ENCODE measurements at places on chromosomes 7 and 10.

GRCh38 chr10:63013755-63014154 lies 119.4 kb upstream of the NRBF2 start:
- no peak overlapping the region for H3K4me3 ChIP-seq
- H3K27me3 ChIP-seq, result no peaks in the 10 kb centered on the region
- no peak for DNase-seq

- H3K27me3 ChIP-seq, result no peaks in the 10 kb centered on the region
- no peaks in the 10 kb centered on the region for H3K4me1 ChIP-seq
- H3K36me3 ChIP-seq, result no peaks in the 10 kb centered on the region
- no peak overlapping the region for H3K4me3 ChIP-seq
- DNase-seq, result no peak
Observed at GRCh38 chr10:113780681-113781250, 29.3 kb downstream of the PLEKHS1 start.

GRCh38 chr7:37833818-37834146 lies 14.6 kb upstream of the NME8 start:
- H3K4me3 ChIP-seq, result no peak overlapping the region
- no peaks in the 10 kb centered on the region for H3K27me3 ChIP-seq
- H3K4me1 ChIP-seq, result no peaks in the 10 kb centered on the region
- H3K27ac ChIP-seq, result no peak overlapping the region
- DNase-seq, result no peak
- no peaks in the 10 kb centered on the region for H3K36me3 ChIP-seq

DNA sequence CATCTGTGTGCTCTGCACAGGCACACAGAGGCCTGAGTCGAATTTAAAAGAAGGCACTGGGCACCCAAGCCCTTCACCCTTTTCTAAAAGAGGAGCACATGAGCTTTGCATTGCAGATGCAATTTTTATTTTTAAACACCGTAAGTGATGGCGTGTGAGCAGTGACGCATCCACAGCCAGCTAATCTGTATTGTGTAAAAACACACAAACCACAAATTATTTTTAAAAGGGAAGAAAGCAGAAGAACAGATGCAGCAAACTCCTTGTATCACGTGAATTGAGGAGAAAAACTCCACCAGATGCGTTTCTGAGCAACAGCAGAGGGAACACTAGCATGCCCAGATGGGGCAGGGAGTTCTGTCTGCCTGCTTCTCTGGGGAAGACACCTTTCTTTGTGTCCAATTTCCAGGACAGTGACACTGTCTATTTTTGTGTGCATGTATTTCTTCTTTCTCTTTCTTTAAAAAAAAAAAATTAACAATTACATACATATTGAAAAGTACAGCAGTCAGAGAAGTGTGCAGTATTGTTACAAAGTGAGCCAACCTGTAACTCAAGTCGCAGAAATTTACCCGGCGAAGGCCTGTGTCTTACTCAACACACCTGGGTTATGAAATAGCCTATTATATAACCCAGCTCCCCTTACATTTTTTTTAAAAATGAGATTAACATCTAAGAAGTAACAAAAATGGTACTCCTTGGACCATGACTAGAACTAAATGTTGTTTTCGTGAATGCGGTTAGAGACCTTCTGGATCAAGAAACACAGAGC lies 39.2 kb downstream of the EEPD1 start:
- no peaks in the 10 kb centered on the region for H3K27me3 ChIP-seq
- peaks cover 7% of the 10 kb centered on the region for H3K4me1 ChIP-seq
- H3K27ac ChIP-seq, result no peak overlapping the region
- no peaks in the 10 kb centered on the region for H3K36me3 ChIP-seq
- DNase-seq, result no peak

DNA sequence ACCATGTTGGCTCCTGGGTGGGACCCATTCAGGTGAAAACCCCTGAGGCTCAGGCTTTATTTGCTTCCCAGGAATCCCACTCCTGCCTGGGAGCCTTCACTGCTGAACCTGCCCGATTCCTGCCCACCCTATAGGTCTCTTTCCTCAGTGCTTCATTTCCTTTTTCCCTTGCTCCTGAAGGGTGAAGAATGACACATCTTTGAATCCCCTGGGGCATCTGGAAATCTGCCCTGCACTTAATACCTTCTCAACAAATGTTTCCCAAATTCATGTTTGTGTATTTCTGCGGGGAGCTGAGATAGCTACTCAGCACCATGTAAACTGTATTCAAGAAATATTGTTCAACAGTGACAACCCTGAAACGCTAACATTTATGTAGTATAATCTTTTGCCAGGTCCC lies 10.3 kb upstream of the PCBD1 start:
- no peaks in the 10 kb centered on the region for H3K36me3 ChIP-seq
- H3K4me1 ChIP-seq, result peaks cover 3% of the 10 kb centered on the region
- no peak for DNase-seq
- no peak overlapping the region for H3K27ac ChIP-seq
- no peak overlapping the region for H3K4me3 ChIP-seq

DNA sequence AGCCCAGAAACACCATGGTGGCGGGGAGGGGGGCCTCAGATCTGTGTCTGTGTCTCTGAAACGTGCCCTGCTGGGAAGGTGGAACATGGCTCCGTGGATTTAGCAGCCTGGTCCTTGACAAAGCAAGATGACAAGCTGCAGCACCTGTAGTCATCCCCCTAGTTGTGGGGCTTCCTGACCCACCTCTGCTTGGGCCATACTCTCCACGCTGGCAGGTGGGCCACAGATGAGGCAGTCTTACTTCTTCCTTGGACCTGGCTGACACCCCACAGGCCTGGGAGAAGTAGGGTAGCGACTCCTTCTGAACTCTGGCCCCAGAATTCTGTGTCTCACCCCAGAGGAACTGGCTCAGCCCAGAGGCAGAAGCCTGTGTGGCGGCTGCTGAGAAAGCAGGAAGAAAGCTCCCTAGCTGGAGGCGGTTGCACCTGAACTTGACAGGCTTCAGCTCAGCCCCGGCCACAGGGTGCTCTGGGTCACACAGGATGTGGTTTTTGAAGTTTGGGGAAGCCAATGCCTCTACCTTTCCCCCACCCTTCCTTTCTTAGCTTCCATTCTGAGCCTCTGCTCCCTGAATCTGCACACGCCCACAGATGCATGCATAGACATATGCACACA lies 113.9 kb downstream of the ABLIM1 start:
- H3K4me3 ChIP-seq, result no peak overlapping the region
- no peaks in the 10 kb centered on the region for H3K36me3 ChIP-seq
- H3K27ac ChIP-seq, result no peak overlapping the region
- DNase-seq, result no peak

DNA sequence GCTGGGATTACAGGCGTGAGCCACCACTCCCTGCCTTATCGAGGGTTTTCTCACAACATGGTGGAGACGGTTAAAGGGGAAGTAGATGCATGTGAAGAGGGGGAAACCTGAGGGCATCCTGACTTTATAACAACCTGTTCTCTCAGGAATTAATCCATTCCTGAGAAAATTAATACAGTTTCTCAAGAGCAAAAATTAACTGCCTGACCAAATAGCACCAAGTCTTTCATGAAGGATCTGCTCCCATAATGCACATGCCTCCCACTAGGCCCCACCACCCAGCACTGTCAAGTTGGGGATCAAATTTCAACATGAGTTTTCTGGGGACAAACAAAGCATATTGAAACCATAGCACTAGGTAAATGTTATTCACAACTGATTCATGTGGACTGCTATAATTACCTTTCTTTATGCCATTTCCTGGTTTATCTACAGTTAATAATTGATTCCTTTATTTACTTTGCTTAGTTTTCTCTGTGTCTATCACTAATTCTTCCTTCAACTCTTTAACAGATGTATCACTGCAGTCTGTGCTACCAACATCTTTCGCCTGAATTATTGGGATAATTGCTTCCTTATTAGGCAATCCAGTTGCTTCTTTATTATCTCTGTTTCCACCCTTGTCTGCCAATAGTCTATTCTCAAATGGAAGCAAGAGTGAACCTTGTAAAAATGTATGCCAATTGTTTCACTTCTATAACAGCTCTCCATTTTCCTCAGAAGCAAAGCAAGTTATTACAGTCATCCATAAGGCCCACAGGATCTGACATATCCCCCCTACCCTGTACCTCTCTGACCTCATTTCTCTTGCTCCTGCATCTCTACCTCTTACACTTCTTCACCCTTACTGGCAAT lies 12.9 kb upstream of the MICU1 start:
- no peaks in the 10 kb centered on the region for H3K36me3 ChIP-seq
- no peak overlapping the region for H3K4me3 ChIP-seq
- DNase-seq, result no peak
- no peak overlapping the region for H3K27ac ChIP-seq

GRCh38 chr10:7457478-7458316 lies 46.9 kb upstream of the SFMBT2 start:
- DNase-seq, result no peak
- H3K27me3 ChIP-seq, result no peaks in the 10 kb centered on the region
- H3K4me3 ChIP-seq, result no peak overlapping the region
- no peaks in the 10 kb centered on the region for H3K4me1 ChIP-seq

DNA sequence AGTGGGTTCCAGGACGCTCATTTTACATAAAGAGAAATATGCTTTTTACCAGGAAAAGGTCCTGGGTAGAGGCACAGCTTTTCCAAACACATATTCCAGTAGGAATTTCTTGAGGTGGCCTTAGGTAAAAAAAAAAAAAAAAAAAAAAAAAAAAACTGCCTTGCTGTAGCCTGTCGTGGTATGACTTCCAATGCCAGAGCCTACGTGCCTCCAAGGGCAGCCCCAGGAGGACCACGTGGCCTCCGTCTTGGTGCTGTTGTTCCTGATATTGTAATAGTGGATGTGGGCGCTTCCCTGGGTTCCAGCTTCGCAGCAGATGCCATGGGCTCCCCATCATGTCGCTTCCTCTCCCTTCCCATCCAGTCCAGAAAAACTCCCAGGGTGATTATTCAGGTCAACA lies 49.3 kb downstream of the PRKAG2 start:
- DNase-seq, result no peak
- H3K4me1 ChIP-seq, result no peaks in the 10 kb centered on the region
- H3K36me3 ChIP-seq, result no peaks in the 10 kb centered on the region
- no peak overlapping the region for H3K27ac ChIP-seq

- H3K4me3 ChIP-seq, result no peak overlapping the region
- DNase-seq, result no peak
- no peaks in the 10 kb centered on the region for H3K36me3 ChIP-seq
- H3K27me3 ChIP-seq, result no peaks in the 10 kb centered on the region
- H3K4me1 ChIP-seq, result no peaks in the 10 kb centered on the region
Observed at GRCh38 chr10:51667678-51668335, 31.6 kb downstream of the CSTF2T start.

DNA sequence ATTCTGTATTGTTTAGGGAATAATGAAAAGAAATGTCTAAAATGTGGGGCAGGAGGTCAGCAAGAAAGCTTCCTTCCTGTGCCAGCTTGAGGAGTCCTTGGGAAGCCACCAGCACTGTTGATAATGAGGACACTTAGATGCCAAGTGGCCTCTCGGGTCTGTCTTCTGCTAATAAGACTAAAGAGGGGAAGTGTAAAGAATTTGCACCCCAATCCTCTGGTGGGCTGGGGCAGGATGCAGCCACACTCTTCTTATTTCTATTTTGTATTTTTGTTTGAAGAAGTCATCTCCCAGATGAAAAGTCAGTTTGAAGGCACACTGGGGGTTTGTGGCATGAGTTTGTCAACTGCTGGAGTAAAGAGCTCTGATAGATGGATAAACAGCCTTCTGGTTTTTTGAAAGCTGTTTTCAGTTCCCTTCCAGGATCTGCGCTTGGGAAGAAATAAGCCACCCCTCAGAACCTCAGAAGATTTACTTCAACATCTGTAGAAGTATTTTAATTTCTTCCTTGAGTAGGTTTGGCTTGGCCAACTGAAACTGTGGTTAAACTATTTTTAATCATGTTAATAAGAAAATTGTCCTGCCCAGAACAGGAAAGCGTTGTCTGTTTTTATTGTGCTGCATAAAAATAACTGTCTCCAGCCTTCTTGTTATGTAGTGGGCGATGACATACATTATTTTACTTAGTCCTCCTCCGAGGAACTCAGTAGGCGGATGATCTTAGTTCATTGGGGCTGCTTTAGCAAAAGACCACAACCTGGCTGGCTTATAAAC lies 128.8 kb upstream of the GPR26 start:
- H3K4me1 ChIP-seq, result no peaks in the 10 kb centered on the region
- no peak overlapping the region for H3K4me3 ChIP-seq
- H3K27ac ChIP-seq, result no peak overlapping the region

DNA sequence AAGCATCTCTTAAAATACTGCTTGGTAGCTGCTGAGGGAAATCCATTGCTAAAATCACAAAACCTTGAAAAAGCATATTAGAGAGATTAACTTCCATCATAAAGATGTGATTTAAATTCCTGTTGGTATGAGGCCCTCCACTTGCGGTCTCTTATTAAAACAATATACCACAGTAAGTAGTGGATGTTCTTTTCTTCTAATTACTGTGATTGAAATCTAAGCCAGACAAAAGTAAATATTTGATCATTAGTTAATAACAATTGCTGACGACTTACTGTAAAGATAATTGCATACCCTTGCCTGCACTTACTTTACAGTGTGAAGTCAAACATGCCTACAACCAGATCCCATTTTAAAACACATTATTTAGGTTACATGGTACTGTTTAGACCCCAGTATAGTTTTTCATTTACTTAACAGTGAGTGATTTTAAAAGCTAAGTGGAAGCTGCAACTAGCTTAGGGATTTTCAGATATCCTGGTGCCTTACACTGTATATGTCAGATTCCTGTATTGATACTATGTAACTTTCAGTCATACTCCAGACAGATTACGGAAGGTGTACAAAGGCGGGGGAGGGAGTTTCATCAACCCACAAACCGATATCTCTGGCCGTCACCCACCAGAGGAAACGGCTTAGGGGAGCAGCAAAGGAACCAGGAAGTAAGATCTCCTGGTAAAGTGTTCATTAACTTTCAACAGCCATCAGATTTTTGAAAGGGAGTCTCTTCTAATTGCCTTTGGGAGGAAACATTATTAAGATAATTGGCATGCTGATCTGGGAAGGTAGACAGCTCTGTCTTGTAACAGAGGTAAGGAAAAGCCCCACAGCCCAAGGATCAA lies 986 bp downstream of the NRP1 start:
- no peaks in the 10 kb centered on the region for H3K27me3 ChIP-seq
- peaks cover 19% of the 10 kb centered on the region for H3K4me1 ChIP-seq
- peak overlapping the region; percentile 75 for H3K27ac ChIP-seq
- H3K36me3 ChIP-seq, result peaks cover 42% of the 10 kb centered on the region
- peak overlapping the region; percentile 71 for H3K4me3 ChIP-seq

DNA sequence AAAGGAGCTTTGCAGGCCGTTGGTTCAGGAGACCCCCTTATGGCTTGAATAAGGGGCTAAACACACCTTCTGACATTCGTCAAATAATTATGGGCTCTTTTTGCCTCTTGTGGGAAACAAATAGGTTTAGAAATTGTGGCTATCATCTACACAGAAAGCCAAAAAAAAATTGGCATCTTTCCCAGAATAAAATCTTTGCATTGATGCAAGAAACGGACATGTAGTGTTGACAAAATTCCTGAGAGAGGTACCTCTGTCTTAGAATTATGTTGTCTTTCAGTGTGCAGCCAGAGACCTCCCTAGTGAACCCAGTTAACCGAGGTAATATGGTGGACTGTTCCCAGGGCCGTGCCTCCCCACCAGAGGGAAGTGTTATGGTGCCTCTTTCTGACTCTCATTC lies 283.9 kb downstream of the SDHAF3 start:
- peaks cover 10% of the 10 kb centered on the region for H3K27me3 ChIP-seq
- H3K27ac ChIP-seq, result no peak overlapping the region
- H3K4me3 ChIP-seq, result no peak overlapping the region
- H3K4me1 ChIP-seq, result no peaks in the 10 kb centered on the region
- H3K36me3 ChIP-seq, result no peaks in the 10 kb centered on the region

- H3K36me3 ChIP-seq, result no peaks in the 10 kb centered on the region
- no peaks in the 10 kb centered on the region for H3K27me3 ChIP-seq
- no peak overlapping the region for H3K4me3 ChIP-seq
- peaks cover under 1% of the 10 kb centered on the region for H3K4me1 ChIP-seq
- no peak for DNase-seq
Observed at GRCh38 chr7:73353243-73353642, 25.3 kb downstream of the FKBP6 start.
